ENCODE measurements at places on chromosomes 6 and 20.

GRCh38 chr20:4108495-4109306 lies 93.3 kb upstream of the RNF24 start:
- peak; percentile 88 for DNase-seq

DNA sequence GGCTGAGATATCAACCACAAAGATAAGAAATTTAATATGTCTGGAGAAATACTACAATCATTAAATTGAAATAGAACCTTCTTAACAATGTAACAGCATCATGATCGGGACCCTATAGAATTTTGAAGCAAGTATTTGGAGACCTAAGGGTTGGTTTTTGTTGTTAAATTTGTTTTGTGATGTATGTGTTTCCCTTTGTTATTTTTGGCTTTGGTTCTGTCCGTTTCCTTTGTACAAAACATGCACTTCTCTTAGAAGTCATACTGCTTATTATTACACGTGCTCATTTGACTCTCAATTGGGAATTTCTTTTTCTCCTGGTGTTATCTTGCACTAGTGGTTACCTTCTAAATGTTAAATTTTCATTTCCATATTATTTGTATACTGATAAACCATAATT lies 4.0 kb upstream of the PLN start:
- peak; percentile 23 for DNase-seq

GRCh38 chr6:165858586-165858985 lies 195.5 kb upstream of the PDE10A start:
- no peak for DNase-seq

DNA sequence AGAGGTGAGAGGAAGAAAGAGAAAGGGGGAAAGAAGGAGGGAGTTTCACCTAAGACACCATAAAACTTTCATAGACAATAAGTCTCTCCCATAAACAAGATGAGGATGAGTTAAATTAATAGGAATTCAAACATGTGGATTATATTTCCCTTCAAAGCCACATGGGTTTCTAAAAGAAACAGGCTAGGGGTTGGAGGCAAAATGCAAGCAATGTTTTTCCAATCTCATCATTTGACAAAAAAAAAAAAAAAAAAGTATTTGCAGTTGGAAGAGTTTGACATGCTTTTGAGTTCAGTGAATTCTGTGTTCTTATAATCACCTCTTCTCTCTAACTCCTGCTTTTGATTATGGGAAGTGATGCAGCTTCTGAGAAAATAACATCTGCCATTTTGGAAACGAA lies 286.5 kb upstream of the PRND start:
- no peak for DNase-seq

DNA sequence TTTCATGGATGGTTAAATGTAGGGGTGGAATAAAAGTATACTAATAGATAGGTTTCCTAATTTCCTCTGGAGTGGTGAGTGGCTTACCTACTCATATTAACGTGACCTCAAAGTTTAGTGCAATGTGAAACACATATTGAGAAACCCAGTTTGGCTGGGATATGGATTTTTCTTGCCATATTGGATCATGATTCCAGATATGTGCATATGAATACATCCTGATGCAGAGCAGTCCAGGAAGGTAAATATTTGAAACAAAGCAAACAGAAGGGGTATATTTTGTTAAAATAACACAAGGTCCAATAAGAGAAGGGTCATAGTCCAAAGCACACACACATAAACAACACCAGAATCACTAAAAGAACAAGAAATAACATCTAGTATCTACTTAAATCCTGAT lies 608.1 kb downstream of the PKHD1 start:
- no peak for DNase-seq

- no peak for DNase-seq
Observed at GRCh38 chr6:41790045-41790444, 2.6 kb downstream of the TOMM6 start.

DNA sequence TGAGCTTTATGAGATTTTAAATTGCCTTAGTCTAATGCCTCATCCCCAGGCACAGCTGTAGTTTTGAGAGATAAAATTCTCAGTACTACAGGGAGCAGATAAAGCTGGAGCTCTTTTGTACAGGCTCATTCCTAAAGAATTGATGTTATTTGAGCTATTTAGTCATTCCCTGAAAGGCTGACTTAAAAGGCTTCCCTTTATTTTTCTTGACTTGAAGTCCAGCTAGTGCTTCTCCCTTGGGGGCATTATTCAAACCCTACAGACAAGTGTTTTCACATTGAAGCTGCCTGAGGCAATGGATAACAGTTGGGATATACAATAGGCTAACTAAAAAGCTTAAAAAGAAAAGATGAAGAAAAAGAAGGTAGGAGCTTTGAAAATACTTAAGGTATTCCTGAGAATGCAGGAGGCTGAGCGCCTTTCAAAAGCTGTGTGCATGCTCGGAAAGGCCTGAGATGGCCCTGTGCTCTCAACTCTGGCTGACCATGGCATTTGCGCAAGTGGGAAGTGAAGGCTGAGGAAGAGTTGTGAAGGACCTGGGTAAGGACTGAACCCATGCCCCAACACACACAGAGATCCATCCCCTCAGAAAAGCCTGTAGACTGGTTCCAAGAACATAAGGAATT lies 315.1 kb downstream of the SMOC2 start:
- DNase-seq = peak; percentile 34

DNA sequence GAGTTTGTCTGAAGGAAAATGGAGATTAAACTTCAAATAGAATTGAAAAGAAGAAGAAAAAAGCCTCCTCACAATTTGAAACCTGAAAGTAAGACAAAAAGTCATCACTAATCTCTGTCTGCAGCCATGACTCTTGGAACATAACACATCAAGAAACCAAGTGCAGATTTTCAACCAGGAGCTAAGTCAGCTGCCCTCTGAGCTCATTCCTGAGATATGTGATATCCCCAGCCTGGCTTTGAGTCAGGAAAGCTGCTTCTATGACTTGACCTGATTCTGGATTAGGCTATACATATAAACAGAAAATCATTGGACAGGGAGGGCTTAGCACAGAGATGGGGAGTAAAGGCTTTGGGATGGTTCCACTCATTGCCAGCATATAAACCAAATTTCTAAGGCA lies 891.4 kb downstream of the TFAP2A start:
- peak; percentile 82 for DNase-seq

GRCh38 chr6:43308101-43308989 lies at the start of gene CRIP3:
Gene CRIP3, minus strand, starts transcription at chr6:43308826. Its CDS starts 34 bp downstream, at chr6:43308792.
- peak; percentile 27 for DNase-seq

DNA sequence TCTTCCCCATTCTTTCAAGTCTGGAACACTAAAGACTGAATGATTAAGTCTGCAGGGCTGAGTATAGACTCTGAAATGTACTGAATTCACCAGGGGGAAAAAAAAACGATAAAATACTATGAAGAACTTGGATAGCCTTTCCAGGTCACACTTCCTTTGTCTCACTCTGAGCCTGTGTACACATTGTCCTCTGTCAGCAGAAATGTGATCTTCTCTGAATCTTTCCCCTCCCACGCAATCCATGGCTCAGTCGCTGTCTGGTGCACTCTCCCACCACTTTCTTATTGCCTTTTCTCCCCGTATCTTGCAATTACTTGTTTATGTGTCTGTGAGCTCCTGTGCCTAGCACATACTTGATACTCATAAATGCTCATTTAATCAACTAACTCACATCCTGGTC lies 212.6 kb upstream of the RSPO3 start:
- DNase-seq = no peak

- peak; percentile 66 for DNase-seq
Observed at GRCh38 chr6:21887231-21888185, 294.0 kb downstream of the SOX4 start.

GRCh38 chr6:111551521-111552231 lies 54.0 kb downstream of the TRAF3IP2 start:
- DNase-seq = peak; percentile 84
